GM12878 (cell line): ENCODE measurements at places on chromosomes 5 and 9.

DNA sequence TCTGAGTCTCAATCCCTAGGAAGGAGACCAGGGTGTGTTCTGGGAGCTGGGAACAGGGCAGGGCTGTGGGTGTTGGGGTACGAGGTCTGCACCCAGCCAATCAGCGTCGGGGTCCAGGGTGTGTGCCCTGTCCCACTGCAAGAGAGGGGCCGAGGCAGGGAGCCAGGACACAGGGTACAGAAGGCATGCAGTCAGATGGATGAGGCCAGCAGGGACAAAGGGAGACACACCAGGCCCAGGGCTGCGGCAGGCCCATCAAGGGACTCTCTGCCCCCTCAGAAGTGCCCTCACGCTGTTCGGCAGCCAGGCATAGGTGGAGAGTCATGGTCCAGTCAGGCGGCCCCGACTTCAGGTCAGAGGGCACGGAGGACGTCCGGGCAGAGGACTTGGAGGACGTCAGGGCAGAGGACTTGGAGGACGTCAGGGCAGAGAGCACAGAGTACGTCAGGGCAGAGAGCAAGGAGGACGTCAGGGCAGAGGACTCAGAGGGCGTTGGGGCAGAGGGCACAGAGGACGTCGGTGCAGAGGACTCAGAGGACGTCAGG, 28.8 kb upstream of the ADAMTS2 start:
- no peak for DNase-seq

GRCh38 chr5:74009502-74009901, 383.5 kb downstream of the ARHGEF28 start:
- no peak for DNase-seq

DNA sequence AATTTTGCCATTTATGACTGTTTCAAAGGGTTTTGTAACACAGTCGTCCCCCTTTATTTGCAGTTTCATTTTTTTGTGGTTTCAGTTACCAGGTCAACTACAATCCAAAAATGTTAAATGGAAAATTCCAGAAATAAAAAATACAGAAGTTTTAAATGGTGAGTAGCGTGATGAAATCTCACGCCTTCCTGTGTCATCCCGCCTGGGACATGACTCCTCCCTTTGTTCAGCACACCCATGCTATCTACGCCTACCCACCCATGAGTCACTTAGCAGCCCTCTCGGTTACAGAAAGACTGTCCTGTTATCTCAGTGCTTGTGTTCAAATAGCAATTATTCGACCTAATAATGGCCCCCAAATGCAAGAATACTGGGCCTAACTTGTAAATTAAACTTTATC, 765.3 kb upstream of the ADAMTS16 start:
- DNase-seq, result no peak

GRCh38 chr9:114374936-114375335, 12.8 kb downstream of the AKNA start:
- no peak for DNase-seq
